ENCODE measurements at places on chromosomes 4 and X.

- no peak for DNase-seq
Measured at GRCh38 chrX:72395237-72395636, 89.5 kb upstream of the CITED1 start.

DNA sequence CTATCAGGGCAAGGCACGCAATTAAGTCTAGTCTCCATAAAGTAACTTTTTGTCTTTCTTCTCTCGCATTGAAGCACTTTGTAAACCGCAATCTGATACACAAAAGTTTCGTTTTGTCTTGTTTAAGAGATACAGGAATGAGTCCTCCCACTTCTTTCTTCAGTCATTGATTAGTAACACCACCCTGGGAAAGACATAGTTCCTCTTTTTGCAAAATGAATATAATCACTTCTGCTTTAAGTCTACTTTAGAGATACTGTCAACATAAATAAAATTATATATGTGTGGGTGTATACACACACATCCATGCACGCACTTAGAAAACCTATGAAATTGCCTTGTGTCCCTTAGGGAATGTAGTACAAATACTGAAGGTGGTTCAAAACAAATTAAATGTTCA lies 11.7 kb downstream of the COQ2 start:
- no peak for DNase-seq

DNA sequence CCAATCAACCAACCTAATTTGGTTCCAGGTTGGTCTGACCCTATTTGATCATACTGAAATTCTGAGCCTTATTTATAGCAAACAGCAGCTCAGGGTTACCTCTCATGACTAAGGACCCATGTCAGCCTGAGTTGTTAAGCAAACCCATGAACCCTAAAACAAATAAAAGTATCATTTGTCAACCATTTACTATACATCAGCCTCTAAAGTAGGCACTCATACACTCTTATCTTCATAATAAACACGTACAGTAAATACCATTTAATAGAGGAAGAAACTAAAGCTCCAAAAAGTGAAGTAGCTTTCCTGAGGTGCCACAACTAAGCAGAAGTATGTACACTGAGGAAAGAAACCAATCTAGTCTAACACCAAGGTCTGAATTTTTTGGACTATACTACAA lies 25.2 kb downstream of the MANBA start:
- no peak for DNase-seq

GRCh38 chr4:120826853-120827252 lies 95.7 kb downstream of the PRDM5 start:
- DNase-seq = no peak

DNA sequence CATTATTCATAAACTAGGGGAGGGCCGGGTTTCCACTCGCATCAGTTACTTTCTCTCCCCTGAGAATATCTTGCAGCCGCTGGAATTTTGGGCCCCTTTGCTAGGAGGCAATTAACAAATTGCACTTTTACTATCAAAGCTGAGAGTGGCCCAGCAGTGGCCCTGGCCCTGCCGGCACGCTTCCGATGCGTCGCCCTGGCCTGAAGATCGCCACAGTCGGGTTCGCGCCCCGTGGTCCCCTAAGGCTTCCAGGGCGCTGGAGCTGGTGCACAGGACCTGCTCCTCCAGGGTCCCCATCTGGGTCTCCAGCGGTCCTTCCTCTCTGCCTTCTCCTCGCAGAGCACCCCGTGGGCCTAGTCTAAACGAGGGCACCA lies 486 bp upstream of the CWH43 start:
- DNase-seq = no peak

DNA sequence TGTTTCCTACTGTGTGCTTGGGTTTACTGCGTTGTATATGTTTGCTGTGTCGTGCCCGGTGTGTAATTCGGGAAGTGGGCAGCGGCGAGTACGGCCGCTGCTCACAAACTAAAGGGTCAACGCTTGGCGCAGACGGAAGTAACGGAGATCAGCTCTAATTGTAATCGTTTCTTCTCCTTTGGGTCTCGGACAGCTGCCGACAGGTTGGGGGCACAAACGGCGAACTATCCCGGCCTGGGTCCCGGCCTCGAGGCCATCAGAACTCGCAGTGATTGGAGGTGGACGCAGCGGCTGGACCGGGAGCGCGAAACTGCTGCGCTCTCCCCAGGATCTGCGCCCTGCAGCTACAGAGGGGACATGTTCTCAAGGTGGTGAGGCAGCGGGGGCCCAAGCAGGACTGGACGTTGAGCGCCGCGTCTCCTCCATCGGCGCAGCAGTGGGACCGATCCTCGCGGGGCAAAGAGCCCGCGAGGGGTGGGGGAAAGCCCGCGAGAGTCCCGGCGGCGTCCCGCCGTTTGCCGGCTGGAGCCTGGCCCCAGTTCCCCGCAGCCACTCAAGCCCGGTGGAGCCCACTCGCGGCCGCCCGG lies 516 bp upstream of the ZIC3 start:
- DNase-seq = no peak
